ENCODE measurements at places on chromosomes 13 and 19.

GRCh38 chr13:34265046-34265679 lies 447.2 kb downstream of the RFC3 start:
- DNase-seq = no peak

- no peak for DNase-seq
Observed at GRCh38 chr13:47129461-47129860, 232.6 kb upstream of the HTR2A start.

DNA sequence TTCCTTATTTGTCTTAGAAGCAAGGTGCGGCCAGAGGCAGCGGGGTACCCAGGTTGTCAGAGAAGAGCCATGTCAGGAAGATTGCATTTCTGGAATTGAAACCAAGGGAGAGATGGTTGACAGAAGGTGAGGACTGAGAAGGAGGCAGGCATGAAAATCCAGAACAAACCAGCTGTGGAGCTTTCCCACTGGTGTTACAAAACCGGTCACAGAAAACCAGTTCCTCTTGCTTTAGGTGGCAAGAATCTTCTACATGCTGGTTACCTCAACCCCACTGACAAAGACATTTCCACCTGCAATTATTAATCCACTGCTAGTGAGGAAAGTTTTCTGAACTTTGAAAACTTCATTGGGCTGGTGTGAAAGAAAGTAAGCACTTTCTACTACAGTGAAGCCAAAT lies 64.0 kb upstream of the MED4 start:
- DNase-seq = no peak

GRCh38 chr19:28027116-28027515 lies 1185.8 kb downstream of the UQCRFS1 start:
- DNase-seq = no peak

DNA sequence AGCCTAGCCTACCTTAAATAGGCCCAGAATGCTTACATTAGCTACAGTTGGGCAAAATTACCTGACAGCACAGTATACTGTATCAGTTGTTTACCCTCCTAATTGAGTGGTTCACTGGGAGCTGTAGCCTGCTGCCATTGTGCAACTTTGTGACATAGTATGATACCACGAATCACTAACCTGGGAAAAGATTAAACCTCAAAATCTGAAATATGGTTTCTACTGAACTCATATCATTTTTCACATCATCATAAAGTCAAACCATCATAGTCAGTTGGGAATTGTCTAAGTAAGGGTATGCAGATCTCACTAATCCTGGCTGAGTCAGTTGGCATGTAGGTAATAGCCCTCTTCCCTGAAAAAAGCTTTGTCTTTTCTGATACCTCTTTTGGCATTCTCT lies 9.2 kb downstream of the PAN3 start:
- no peak for DNase-seq

- DNase-seq = no peak
Observed at GRCh38 chr13:23399347-23399746, 34.2 kb downstream of the SACS start.

GRCh38 chr19:12984143-12984627 lies 11.1 kb upstream of the NFIX start:
- DNase-seq = no peak

GRCh38 chr19:46250076-46250735 lies 20.7 kb downstream of the IGFL1 start:
- no peak for DNase-seq

- DNase-seq = no peak
Observed at GRCh38 chr19:4064149-4064495, 2.6 kb downstream of the ZBTB7A start.

GRCh38 chr19:18203408-18203862 lies 407 bp downstream of the RAB3A start:
- DNase-seq = no peak

DNA sequence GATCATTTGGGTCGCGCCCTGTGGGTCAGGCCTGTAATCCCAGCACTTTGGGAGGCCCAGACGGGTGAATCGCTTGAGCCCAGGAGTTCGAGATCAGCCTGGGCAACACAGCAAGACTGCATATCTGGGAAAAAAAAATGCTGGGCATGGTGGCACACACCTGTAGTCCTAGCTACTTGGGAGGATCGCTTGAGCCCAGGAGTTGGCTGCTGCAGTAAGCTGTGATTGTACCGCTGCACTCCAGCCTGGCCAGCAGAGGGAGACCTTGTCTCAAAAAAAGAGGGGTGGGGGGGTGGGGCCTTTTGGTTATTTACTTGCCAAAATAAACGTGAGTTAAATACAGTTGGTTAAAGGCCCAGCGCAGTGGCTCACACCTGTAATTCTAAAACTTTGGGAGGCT lies 9.8 kb upstream of the ZNF544 start:
- DNase-seq = no peak

- DNase-seq = no peak
Observed at GRCh38 chr13:27619728-27620376, 477 bp downstream of the LNX2 start.

DNA sequence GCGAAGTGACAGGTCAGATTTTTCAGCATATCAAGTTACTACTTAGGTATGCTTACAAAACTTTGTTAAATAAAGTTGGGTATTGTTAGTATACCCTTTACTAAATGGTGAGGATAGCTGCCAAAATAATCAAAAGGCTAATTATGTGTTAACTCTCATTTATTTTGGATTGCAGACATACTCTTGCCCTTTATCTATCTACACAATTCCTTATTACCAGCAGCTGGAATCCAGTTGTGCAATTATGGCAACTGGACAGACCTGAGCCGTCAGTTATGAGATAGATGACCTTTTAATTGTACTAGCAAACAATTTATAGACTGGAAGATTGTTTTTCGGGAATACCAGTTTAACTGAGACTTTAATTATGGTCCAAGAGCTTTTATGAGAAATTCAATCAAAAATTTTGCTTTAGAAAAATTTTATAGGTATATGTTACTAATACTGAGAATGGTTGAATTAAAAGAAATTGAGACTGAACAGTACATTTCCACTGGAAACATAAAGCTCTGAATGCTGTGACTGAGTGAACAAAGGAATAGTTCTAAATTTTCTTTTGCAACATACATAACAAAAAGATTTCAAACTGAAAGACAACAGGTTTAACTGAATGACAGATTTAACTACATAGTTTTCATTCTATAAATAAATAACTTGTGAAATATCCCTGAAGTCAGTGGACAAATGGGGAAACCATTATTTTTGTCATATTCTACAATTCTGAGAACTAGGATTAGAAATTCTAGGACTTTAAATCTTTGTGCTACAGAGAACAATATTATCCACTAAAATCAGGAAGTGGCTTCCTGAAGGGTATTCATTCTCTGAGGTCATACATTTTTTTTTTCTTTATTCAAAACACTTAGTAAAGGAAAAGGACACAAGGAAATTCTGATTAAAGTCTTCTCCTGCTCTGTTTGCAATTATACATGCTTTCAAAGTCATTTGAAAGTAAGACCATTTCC lies 97.4 kb downstream of the ZC3H13 start:
- DNase-seq = no peak
